Thoracic aorta (tissue), 2 donors: ENCODE measurements at places on chromosomes 2 and 18. TPM values are rescaled to one million over a fixed set of nuclear protein-coding genes. Genes with fewer than 3 reads are reported as not detected.

DNA sequence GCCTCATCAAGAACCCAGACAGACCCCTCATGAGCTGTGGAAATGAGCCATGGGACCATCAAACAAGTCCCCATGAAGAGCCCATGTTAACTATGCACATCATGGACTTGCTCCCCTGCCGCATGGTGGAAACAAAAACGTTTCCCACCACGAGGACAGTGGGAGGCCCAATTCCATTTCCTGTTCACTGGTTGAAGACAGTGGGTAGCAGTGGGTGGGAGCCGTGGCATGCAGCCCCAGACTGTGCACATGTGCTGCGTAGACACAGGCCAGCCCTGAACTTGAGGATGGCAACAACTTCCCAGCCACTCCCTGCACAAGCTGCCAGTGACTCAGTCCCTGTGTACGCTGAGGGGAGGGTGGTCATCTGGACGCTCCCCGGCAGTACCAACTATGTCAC, 108.4 kb upstream of the LMAN1 start:
- no peaks in the 10 kb centered on the region for H3K27me3 ChIP-seq
- H3K4me1 ChIP-seq: no peaks in the 10 kb centered on the region
- H3K36me3 ChIP-seq: no peaks in the 10 kb centered on the region

DNA sequence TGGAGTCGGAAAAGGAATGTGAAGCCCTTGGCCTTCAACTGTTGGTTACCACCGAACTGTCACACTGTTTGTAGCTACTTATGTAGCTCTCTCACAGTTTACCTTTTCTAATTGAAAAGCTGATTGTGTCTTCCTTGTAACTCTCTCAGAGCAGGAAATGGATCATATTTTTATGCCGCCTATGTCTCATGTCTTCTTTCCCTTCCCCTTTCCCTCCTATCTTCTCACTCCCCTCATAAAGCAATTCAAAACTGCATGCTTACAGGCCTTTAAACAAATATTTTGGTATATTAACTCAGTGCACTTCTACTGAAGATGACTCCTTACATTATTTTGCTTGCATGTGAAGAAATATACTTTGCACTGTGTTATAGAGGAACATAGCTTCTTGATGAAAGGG, 6.0 kb downstream of the SLC39A10 start:
- peaks cover 29% of the 10 kb centered on the region for H3K4me1 ChIP-seq
- H3K36me3 ChIP-seq: no peaks in the 10 kb centered on the region
- H3K4me3 ChIP-seq: no peak overlapping the region
- H3K27ac ChIP-seq: no peak overlapping the region

DNA sequence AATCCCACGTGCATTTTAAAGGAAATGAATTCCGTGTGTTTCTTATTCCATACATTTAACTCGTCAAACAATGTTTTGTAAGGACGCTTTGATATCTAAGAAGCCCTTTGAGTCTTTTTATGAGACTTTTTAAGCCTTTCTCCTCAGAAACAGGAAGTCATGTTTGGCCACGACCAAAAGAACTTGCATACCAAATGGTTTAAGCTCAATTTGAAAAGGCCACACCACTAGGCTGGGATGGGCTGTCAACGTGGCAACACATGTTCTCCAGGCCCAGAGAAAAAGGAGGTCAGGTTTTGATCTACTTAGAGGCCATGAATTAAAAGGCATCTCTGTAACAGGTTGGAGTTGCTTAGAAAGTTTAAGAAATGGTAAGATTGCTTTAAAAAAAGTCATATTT, 441.8 kb downstream of the CMPK2 start:
- H3K4me3 ChIP-seq: no peak overlapping the region
- DNase-seq: no peak
- H3K27ac ChIP-seq: no peak overlapping the region
- no peaks in the 10 kb centered on the region for H3K27me3 ChIP-seq
- H3K36me3 ChIP-seq: no peaks in the 10 kb centered on the region

DNA sequence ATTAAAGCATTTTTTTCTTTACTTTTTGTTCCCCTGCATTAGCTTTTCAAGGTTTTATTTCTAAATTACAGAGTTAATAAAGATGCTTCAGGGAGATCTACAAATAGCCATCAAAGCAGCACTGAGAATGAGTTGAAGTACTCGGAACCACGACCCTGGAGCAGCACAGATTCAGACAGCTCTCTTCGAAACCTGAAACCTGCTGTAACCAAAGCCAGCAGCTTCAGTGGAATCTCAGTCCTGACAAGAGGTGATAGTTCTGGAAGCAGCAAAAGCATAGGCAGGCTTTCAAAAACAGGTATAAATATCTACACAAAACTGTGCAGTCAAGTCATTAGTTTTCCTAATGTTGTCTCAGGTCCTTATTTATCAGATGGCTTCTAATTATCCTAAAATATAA, 102.8 kb upstream of the UBXN4 start:
- H3K27ac ChIP-seq: no peak overlapping the region
- H3K27me3 ChIP-seq: no peaks in the 10 kb centered on the region
- no peak for DNase-seq
- no peaks in the 10 kb centered on the region for H3K4me1 ChIP-seq

Gene SPDYA
- 3.0 TPM for total RNA-seq
